CD4-positive, alpha-beta T cell treated with Interleukin-6 at 100 ng/mL for 8 hours (primary cell): ENCODE measurements at places on chromosomes 4 and X.

GRCh38 chr4:100795581-100795980 is 277.8 kb upstream of the EMCN start:
- no peak for DNase-seq

DNA sequence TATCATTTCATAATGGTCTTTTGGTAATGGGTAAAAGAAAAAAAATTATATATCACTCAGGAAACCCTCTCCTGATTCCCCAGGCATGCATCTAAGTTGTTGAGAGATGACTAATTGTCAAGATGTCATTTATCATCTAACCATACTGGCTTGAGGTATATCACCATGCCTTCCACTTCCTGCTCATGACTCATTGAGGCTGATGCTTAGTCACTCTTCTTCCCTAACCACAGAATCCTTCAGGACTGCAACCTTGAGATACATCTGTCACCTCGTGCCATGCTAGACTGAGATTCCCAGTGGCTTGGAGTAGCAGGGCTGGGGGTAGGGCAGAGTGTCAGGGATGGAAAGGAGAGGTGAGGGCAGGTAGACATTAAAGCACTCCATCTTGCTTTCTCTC is 782.5 kb upstream of the INTU start:
- DNase-seq: no peak

DNA sequence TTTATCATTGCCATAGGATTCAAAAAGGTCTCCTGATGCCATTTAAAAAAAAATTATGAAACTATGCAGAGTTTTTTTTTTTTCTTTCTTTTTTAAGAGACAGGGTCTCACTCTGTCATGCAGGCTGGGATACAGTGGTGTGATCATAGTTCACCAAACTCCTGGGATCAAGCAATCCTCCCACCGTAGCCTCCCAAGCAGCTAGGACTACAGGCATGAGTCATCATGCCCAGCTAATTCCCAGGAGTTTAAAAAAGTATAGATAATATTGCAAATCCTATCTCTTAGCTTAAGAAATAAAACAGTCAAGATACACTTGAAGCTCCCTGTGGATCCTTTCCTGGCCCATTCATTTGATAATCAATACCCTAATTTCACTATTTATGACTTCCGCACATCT is 58.6 kb upstream of the PRSS48 start:
- DNase-seq: no peak

- no peak for DNase-seq
Observed at GRCh38 chr4:167290678-167291077, 56.4 kb upstream of the SPOCK3 start.

- peak; percentile 70 for DNase-seq
Observed at GRCh38 chr4:1748465-1748995, 27.2 kb downstream of the TACC3 start.

- DNase-seq: no peak
Observed at GRCh38 chrX:21524008-21524407, 134.1 kb downstream of the KLHL34 start.

GRCh38 chr4:126821152-126821551 is 811.6 kb upstream of the INTU start:
- no peak for DNase-seq

DNA sequence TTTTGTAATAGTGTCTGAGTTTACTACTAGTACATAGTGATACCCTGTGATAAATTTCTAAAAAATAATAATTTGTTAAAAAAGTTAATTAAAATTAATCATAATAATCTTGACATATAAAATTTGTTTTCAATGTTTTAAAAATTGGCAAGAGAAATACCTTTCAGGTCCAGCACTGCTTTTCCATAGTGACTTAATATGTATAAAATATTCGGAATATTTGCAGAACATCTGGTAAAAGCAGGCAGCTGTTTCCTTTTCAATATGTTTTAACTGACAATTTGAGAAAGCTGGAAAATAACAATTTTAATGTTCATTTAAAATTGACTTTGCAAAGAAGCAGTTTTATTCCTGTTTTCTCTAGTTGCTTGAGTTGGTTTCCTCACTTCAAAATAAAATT is 17.6 kb upstream of the GK2 start:
- DNase-seq: no peak

GRCh38 chr4:53967986-53968385 is 96.4 kb downstream of the CHIC2 start:
- no peak for DNase-seq

DNA sequence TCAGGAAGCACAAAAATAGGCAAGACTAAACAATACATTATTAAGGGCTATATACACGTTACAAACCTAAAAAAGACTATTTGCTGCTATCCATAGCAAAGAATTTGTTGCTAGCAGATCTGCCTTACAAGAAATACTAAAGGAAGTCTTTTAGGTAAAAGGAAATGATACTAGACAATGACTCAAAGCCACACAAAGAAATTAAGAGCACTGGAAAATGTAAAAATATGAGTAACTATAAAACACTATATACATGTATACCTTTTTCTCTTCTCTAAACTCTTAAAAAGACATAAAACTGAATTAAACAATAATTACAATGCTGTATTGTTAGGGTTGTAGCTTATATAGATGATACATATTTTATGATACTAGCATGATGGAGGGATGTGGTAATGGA is 25.7 kb downstream of the SLC9A7 start:
- no peak for DNase-seq

- no peak for DNase-seq
Observed at GRCh38 chr4:40531636-40532023, 98.0 kb downstream of the RBM47 start.

DNA sequence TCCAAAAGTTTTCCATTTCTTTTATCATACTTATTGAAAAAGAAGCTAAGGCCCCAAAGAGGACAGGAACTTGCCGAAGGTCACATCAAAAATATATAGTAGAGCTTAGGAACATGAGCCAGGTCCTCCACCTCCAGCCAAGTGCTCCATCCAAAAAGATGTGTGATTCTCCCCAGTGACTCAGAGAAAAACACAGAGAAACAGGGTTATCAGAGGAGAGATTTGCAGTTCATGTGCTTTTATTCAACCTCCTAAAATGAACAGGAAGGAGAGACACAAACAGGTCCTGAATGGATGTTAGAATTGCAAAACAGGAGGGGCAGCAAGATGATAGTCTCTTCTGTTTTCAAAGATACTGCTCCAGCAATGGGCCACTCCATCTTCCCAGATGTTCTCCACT is 19.6 kb upstream of the FGF16 start:
- DNase-seq: no peak

- no peak for DNase-seq
Observed at GRCh38 chrX:68121835-68122234, 311.5 kb downstream of the OPHN1 start.

GRCh38 chr4:79991601-79992000 is 81.4 kb downstream of the ANTXR2 start:
- no peak for DNase-seq

DNA sequence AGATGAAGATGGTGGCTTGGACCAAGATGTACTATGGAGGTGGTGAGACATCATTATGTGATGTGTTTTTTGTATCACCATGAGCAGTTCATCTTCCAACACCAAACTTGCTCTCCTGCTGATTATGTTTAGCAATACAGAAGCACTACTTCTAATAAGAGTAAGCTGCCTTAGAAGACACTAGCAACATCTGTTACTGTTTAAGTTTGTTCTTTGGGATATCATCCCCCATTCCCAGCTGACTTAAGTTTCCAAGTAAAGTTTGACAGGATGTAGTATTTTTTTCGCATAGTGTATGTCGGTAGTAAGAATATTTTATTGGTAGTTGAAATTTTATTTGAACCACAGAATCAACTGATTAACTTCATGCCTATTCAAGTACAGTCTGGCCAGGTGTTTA is 123.5 kb upstream of the BMPR1B start:
- no peak for DNase-seq

DNA sequence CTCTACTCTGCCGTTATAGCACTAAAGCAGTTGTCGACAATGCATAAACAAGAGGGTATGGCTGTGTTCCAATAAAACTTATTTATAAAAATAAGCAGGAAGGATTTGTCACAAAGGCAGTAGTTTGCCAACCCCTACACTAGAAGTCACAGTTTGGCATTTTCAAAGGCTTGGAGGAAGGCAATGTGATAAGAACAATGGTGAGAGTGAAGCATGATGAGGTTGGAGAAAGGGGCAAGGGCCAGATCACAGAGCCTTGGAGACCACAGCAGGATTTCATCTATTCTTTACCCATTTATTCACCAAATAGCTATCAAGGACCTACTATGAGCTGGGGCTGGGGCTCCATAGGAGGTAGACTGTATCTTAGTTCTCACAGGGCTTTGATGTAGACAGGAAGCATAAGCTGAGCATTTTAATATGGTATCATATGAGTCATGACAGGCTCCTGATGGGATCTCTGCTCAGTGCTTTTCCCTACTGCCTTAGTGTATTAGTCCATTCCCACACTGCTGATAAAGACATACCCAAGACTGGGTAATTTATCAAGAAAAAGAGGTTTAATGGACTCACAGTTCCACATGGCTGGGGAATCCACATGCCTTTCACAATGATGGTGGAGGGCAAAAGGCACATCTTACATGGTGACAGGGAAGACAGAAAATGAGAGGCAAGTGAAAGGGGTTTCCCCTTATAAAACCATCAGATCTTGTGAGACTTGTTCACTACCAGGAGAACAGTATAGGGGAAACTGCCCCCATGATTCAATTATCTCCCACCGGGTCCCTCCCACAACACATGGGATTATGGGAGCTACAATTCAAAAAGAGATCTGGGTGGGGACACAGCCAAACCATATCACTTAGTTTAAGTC is 58.9 kb downstream of the PPM1K start:
- no peak for DNase-seq

GRCh38 chr4:52718123-52718522 is 33.1 kb downstream of the ERVMER34-1 start:
- DNase-seq: no peak

DNA sequence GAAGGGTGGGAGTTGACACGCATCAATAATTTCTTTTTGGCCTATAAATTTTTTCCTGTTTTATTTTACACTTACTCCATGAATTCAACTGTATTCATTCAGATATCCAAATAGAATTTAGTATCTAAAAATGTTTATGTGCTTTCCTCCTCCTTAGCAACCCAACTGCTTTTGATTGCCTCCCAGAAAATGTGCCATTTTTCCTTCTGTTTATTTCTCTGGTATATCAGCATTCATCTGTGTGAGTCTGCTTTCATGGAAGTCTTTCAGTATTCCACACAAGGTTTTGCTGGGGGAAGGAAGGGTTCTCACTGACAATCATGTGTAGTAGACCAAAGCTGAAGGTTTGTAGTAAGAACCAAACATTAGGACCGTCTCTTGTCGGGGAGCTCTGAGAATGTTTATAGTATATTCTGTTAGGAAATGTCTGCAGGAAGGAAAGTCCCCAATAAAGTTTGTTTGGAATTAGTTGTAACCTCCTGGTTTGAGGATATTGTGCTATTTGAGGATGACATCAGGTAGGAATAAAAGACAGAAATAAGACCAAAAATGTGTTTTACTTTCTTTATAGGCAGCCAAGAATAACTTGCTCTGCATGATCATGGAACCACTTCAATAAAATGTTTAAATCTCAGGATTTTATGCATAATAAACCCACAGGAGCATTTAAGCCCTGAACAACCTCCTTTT is 673.6 kb upstream of the INTU start:
- no peak for DNase-seq

GRCh38 chrX:3191796-3192195 is 150.5 kb downstream of the ARSF start:
- no peak for DNase-seq

DNA sequence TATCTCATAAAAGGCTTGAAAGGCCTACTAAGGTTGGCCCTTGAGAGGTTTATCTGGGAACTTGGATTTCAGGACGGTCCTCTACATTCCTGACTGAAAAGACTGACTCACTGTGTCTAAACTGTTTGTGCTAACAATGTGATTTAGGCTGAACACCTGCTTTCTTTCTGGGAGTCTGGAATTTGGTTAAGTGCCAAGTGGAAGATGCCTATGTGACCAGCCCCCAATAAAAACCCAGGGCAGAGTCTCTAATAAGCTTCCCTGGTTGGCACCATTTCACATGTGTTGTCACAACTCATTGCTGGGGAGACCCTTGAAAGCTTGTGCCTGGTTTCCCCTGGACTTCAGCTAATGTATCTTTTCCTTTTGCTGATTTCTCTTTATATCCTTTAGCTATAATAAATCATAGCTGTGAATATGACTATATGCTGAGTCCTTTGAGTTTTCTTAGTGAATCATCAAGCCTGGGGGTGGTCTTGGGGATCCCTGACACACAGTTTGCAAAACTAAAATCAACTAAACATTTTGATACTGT is 55.1 kb downstream of the GPR82 start:
- no peak for DNase-seq
